Kidney epithelial cell (primary cell): ENCODE measurements at places on chromosomes 3 and 15.

DNA sequence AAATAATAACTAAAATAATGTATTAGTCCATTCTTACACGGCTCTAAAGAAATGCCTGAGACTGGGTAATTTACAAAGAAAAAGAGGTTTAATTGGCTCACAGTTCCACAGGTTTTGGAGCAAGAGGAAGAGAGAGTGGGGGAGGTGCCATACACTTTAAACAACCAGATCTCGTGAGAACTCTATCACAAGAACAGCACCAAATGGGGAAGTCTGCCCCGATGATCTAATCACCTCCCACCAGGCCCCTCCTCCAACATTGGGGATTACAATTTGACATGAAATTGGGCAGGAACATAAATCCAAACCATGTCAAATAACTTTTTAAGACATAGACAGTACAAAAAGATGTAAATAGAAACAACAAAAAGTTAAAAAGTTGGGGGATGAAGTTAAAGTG, 63.2 kb downstream of the ILDR1 start:
- DNase-seq: no peak

- DNase-seq: no peak
Observed at GRCh38 chr3:126895178-126896066, 87.5 kb upstream of the PLXNA1 start.

DNA sequence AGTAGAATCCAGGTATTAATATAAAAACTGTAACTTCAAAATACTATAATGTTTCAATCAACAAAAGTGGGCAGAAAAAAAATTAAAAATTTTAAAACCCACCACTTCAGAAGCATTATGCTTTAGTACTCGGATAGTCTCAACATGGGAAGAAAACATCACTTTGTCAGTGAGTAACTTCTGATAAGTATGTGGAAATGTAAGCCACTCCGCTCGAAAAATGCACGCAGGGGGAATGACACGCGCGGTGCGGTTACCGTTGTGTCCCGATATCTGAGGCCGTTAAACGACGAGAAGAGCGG, 656 bp downstream of the NGLY1 start:
- DNase-seq: no peak

GRCh38 chr3:126851382-126851781, 131.5 kb upstream of the PLXNA1 start:
- no peak for DNase-seq

DNA sequence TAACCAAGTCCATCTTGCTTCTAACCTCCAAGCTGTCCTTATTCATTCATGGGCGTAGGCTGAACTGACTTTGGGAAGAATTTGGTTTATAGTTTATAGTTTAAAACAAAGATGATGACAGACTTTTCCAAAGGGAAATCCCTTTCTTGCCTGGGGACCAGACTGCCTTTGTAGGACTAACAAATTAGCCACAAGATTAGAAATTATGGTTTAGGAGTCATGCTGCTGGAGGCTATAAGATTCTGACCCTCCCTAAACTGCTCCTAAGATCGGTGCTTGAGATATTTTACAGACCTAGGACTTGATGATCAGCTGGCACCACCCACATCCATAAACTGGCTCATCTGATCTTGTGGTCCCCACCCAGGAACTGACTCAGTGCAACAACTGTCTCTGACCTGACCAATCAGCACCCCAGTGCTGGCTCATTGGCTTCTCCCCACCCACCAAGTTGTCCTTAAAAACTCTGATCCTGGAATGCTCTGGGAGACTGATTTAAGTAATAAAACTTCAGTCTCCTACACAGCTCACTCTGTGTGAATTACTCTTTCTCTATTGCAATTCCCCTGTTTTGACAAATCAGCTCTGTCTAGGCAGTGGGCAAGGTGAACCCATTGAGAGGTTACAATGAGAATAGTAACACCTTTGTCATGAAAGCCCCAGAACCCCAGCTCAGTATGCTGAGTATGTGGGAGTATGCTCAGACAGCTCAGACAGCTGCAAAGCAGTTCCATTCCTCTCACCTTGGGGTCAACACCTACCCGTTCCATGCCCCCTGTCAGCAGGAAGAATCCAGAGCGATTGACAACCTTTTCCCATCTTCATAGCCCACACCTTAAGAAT, 51.6 kb upstream of the C15orf39 start:
- DNase-seq: no peak

- DNase-seq: no peak
Observed at GRCh38 chr3:95615592-95616310, 1198.6 kb upstream of the EPHA6 start.

- no peak for DNase-seq
Observed at GRCh38 chr3:72008226-72008996, 223.5 kb upstream of the PROK2 start.

DNA sequence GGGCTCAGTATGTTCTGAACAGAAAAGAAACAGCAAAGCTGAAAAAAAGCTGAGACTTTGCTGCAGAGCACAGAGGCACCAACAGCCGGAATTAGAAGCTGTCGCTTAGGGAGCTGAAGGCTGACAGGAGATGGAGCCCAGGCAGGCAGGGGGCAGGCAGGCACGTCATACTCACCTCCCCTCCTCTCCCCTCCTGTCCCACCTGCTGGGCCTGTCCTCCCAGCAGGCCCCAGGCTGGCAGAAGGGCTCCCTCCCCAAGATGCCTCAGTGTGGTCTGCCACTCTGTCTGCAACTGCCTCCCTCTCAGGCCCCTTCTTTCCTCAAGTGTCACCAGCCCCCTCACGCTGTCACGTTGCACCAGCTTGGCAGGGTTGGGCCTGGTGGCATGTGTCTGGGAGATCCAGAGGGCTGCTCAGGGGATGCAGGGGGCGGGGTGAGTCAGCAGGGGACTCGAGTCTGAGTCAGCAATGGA, 3.2 kb upstream of the ANKRD63 start:
- no peak for DNase-seq

- DNase-seq: no peak
Observed at GRCh38 chr15:78715930-78716329, 74.9 kb upstream of the CHRNB4 start.

- no peak for DNase-seq
Observed at GRCh38 chr3:183449391-183449790, 21.0 kb upstream of the MCF2L2 start.

- no peak for DNase-seq
Observed at GRCh38 chr3:52032702-52033408, 23.5 kb downstream of the DUSP7 start.

DNA sequence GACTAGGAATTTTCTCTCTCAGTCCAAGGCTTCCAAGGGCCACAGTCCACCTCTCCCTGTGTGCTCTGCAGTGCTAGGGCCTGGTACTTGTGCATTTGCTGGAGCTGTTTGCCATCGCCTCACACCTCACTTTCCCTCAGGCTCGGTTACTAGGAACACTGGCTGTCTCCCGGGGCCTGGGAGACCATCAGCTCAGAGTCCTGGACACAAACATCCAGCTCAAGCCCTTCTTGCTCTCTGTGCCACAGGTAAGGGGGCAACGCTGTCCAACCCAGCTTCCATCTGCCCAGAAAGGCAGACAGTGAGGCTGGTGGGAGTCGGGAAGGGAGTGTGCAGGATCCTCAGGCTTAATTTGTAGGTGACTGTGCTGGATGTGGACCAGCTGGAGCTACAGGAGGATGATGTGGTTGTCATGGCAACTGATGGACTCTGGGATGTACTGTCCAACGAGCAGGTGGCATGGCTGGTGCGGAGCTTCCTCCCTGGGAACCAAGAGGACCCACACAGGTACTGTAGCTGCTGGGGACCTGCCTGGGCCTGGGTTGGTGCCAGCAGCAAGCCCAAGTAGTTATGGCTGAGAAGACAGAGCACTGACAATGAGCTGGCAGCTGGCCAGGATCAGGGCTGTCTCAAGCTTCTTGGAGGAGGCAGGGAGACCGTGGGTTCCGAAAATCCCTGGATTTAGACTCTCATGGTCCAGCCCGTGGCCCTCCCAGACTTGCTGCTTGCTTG, 3.4 kb downstream of the PPM1M start:
- DNase-seq: no peak

GRCh38 chr15:35195649-35196048, 110.6 kb upstream of the NANOGP8 start:
- no peak for DNase-seq

- DNase-seq: no peak
Observed at GRCh38 chr15:76333720-76334437, 2.7 kb upstream of the ISL2 start.

DNA sequence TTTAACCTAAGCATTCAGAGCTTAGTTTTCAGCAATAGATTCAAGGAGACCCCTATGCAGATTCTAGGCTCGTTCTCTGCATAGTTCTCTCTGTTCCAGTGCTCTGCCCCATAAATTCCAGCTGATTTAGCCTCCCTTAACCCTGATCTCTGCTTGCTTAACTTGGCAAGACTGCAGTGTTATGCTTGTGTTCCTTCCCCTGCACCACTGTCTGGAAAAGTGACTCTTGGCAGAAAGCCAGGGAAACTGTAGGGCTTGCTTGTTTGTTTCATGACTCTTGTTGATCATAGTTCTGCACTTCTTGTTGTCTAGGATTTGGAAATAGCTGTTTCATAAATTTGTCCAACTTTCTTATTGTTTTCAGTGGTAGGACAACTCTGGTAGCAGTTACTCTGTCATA, 40.1 kb downstream of the ANAPC13 start:
- DNase-seq: no peak

DNA sequence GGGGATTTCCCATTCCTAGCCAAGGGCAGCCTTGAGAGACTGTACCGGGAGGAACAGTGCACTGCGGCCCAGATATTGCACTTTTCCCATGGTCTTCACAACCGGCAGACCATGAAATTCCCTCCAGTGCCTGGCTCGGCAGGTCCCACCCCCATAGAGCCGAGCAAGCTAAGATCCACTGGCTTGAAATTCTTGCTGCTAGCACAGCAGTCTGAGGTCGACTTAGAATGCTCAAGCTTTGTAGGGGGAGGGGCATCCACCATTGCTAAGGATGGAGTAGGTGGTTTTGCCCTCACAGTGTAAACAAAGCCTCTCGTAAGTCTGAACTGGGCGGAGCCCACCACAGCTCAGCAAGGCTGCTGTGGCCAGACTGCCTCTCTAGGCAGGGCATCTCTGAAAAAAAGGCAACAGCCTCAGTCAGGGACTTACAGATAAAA, 156.3 kb downstream of the FRMD5 start:
- peak; percentile 88 for DNase-seq
